ENCODE measurements at places on chromosomes 5 and 9.

- no peak for DNase-seq
These were observed 1.3 kb downstream of the SH3RF2 start for GRCh38 chr5:145937432-145938250.

DNA sequence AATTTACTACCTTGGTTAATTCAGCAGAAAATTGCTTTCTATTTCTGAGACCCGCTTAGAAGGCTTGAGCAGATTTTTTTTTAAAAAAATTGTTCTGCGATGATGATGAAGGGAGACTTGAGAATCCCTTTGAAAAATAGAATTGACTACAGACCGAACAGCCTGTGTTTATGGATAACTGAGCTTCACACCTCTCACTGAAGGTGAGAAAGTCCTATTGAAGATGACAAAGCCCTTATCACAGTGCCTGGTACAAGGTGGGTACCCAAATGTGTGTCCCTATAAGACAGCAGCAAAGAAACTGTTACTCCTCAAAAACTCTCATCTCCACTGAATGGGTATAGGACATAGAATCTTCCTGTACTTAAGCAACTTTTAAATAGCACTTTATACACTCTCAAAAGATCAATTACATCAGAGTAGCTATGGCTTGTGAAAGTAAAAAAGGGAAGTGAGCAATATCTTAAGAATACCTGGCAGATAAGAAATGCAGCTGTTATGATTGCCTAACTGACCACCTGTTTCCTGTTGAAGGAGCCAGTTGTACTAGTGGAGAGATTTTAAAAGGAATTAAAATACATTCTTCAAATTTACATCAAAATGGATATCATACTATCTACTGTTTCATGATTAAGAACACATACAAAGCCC, 419.7 kb downstream of the CHSY3 start:
- DNase-seq: no peak

DNA sequence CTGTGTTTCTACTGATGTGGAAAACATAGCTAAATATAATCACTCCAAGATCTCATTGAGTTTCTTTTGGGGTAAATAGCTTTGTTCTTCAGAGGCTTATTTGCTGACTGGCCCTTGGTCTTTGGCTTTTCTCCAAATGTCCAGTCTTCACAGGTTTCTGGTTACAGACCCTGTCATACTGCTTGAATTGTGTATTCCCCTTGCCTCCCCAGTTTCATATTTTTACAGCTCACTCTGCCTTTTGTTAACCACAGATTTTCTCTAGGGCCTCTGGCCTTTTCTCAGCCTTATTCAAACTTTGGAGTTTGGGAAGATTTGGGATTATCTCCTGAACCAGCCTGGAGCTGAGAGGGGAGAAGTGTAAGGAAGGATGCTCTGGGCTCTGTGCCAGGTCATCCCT, 23.9 kb downstream of the ISOC1 start:
- DNase-seq: no peak

GRCh38 chr5:133423618-133424282, 188.6 kb downstream of the FSTL4 start:
- peak; percentile 85 for DNase-seq

- DNase-seq: no peak
These were observed 42.1 kb upstream of the HTR4 start for GRCh38 chr5:148696187-148697036.

- DNase-seq: peak; percentile 64
These were observed 32.9 kb upstream of the CDK20 start for GRCh38 chr9:88007291-88007650.

DNA sequence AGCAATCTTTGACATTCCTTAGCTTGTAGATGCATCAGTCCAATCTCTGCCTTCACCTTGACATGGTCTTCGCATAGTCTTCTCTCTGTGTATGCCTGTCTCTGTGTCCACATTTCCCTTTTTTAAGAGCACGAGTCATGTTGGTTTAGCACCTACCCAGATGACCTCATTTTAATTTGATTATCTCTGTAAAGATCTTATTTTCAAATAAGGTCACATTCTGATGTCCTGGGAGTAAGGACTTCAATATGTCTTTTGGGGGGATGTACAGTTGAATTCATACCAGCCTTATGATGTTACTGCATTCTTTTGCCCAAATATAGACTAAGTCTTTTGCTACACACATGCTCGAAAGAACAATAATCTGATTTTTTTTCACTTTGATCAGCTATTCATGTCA, 6.9 kb downstream of the KCTD16 start:
- no peak for DNase-seq

- DNase-seq: no peak
These were observed 17.1 kb downstream of the BTNL3 start for GRCh38 chr5:181005791-181006190.

GRCh38 chr9:16121601-16122286, 568.9 kb downstream of the CCDC171 start:
- no peak for DNase-seq

GRCh38 chr9:114634387-114634786, 23.2 kb downstream of the TEX53 start:
- no peak for DNase-seq

- DNase-seq: no peak
These were observed 17.9 kb downstream of the ADGRD2 start for GRCh38 chr9:124468061-124468740.

- DNase-seq: no peak
These were observed 1.9 kb downstream of the RAB24 start for GRCh38 chr5:177301503-177302165.

GRCh38 chr5:167765352-167765751, 526.1 kb upstream of the WWC1 start:
- DNase-seq: no peak

- no peak for DNase-seq
These were observed 31.1 kb downstream of the FBXW11 start for GRCh38 chr5:171975262-171975876.

DNA sequence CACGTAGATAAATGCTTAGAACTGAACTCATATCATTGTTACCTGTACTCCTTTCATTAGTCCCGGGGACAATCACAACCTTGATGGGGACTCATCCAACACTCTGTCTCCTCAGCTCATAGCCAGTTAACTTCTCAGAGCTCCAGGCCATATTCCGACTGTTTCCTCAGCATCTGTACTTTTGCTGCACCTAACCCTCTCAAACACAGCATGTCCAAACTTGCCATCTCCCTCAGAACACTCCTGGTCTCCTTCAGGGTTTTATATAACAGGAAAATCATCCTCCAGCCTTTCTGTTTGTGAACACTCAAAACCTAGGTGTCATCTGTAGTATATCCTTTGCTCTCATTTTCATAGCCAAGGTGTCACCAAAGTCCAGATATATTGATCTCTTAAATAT, 150.5 kb downstream of the CDH6 start:
- no peak for DNase-seq

GRCh38 chr5:139185589-139185988, 12.6 kb downstream of the SIL1 start:
- no peak for DNase-seq

DNA sequence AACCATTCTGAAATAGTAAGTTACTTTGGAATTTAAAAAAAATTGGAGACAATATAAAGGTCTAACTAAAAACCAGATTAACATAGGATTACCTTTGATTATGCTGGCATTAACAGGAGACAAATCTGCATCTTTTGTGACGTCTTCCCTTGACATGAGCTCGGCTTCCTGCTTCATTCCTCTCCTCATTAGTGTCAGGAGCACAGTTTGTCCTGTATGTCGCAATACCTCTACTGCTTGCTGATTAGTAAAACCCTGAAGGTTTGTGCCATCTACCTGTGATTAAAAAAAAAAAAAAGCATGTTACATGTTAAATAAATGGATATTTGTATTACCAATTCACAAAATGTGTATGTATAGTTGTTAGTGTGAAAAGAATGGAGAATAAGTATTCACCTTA, 73.7 kb downstream of the MPDZ start:
- DNase-seq: no peak

- DNase-seq: no peak
These were observed 137.8 kb upstream of the ANKH start for GRCh38 chr5:15009420-15009819.

GRCh38 chr9:123680352-123680751, 249.6 kb downstream of the DENND1A start:
- DNase-seq: no peak

DNA sequence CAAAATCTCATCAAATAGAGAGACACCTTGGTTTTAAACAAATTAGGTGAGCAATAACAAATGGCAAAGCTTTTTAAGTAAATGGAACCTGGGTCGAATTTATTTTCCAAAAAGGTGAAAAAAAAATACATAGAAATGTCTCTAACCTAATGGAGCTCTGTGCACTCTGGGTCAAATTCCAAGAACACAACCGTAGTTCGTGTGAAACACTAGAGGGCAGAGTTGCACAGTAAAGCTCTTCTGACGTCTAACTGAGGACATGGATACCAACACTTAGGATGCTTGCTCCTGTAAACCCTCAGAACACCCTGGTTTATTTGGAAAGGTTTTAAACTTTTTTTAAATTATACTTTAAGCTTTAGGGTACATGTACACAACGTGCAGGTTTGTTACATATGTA, 18.9 kb downstream of the MARCHF11 start:
- DNase-seq: no peak

DNA sequence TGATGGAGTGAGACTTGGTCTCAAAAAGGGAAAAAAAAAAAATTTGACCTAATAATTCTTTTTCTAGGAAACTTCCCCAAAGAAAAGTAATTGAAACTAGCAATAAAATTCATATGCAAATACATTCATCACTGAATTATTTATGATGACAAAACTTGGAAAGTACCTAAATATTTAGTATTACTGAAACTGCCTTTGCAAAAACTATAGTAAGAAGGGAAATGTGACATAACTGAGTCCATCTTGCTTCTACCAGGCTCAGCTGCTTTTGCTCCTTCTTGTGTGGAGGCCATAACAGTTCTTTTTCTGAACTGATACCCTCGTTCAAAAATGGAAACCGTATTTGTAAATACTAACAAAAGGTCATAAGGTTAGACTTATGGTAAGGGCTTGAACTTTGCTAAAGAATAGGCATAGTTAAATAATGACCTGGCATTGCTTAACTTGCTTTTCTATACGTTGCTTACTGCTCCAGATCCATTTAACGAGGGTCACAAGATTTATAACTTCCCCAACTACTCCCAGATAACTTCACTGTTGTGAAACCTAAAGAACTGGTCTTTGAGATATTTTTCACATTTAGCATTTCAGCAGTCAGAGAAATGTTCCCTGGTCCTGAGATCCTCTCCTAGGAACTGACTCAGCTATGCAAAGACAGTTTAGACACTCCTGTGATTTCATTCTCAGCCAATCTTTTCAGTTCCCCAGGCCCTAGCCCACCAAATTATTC, 68.4 kb downstream of the CFAP95 start:
- no peak for DNase-seq

- no peak for DNase-seq
These were observed 2.7 kb downstream of the VCAN start for GRCh38 chr5:83474161-83474796.

GRCh38 chr5:136656811-136657210, 291.5 kb upstream of the TRPC7 start:
- no peak for DNase-seq

GRCh38 chr5:172773481-172774469, 2.8 kb upstream of the DUSP1 start:
- no peak for DNase-seq

GRCh38 chr9:125436613-125437443, 175.2 kb downstream of the GAPVD1 start:
- DNase-seq: no peak

GRCh38 chr9:83999141-83999918, 18.7 kb downstream of the RMI1 start:
- no peak for DNase-seq

GRCh38 chr5:89981878-89982773, 427.4 kb downstream of the CETN3 start:
- DNase-seq: no peak

- DNase-seq: no peak
These were observed 66.3 kb downstream of the RAPGEF1 start for GRCh38 chr9:131673531-131673930.

GRCh38 chr5:171579976-171580411, 160.5 kb downstream of the FGF18 start:
- no peak for DNase-seq

- DNase-seq: no peak
These were observed 19.2 kb downstream of the CETN3 start for GRCh38 chr5:90390326-90390725.

DNA sequence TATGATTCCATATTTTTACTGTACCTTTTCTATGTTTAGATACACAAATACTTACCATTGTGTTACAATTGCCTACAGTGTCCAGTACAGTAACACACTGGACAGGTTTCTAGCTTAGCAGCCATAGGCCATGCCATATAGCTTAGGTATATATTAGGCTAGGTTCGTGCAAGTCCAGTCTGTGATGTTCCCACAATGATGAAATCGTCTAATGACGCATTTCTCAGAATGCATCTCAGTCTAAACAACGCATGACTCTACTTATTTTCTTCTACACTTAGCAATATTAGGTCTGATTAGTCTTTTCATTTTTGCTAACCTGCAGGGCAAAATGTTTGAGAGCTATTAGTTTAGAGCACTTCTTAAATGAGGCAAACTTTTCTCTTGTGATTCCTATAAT, 22.7 kb downstream of the OR2S2 start:
- no peak for DNase-seq

GRCh38 chr5:178352035-178352349, 119.4 kb upstream of the PHYKPL start:
- DNase-seq: no peak

- DNase-seq: peak; percentile 27
These were observed 6.1 kb downstream of the S100Z start for GRCh38 chr5:76855961-76856360.

GRCh38 chr9:106307670-106308069, 555.3 kb upstream of the ZNF462 start:
- no peak for DNase-seq

- DNase-seq: no peak
These were observed 28.9 kb downstream of the TMEM167A start for GRCh38 chr5:83048277-83048676.

DNA sequence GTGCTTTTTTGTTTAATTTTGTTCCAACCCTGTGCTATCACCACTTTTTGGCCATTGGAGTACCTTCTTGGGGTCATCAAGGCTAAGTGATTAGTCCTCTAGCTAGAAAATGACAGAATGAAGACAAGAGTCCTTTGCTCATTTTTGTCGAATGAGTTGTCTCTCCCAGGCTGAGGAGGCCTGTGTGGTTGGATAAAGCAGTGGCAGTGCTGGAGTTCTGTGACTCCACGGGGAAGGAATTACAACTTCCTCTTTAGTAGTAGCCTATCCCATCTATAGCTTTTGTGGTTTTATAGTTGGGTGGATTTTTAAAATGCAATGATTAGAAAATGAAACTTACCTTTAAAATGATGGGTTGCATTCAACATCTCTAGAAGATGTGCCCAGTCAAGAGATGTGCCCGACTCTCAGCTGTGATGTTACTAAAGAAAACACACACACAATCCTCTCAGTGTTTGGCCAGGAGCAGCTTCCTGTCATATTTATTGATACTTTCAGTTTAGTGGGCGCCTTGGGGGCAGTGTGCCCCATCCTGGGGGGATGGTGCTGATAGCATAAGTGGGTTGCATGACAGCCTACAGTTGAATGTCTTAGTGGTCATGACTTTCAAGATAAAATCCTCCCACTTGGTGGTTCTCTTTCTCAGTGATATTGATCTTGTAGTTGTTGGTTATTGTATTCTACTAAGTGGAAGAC, 11.9 kb downstream of the OTULINL start:
- DNase-seq: peak; percentile 19

GRCh38 chr5:71971862-71972261, 135.4 kb upstream of the MAP1B start:
- no peak for DNase-seq

Measured in stimulated activated CD4-positive, alpha-beta T cell treated with anti-CD3 and anti-CD28 coated beads, Interleukin-2, amount 100 ng/mL, for 24 hours (primary cell).